Heart right ventricle (tissue), 16 donors: ENCODE measurements at places on chromosomes 5 and 9. TPM values are rescaled to one million over a fixed set of nuclear protein-coding genes. Genes with fewer than 3 reads are reported as not detected.

The PDCD1LG2 gene
- total RNA-seq, result 1.3 TPM

GRCh38 chr9:104999136-104999535 lies 71.2 kb upstream of the ABCA1 start:
- no peaks in the 10 kb centered on the region for H3K36me3 ChIP-seq
- no peak for DNase-seq
- no peaks in the 10 kb centered on the region for H3K4me1 ChIP-seq
- H3K27ac ChIP-seq, result no peak overlapping the region

DNA sequence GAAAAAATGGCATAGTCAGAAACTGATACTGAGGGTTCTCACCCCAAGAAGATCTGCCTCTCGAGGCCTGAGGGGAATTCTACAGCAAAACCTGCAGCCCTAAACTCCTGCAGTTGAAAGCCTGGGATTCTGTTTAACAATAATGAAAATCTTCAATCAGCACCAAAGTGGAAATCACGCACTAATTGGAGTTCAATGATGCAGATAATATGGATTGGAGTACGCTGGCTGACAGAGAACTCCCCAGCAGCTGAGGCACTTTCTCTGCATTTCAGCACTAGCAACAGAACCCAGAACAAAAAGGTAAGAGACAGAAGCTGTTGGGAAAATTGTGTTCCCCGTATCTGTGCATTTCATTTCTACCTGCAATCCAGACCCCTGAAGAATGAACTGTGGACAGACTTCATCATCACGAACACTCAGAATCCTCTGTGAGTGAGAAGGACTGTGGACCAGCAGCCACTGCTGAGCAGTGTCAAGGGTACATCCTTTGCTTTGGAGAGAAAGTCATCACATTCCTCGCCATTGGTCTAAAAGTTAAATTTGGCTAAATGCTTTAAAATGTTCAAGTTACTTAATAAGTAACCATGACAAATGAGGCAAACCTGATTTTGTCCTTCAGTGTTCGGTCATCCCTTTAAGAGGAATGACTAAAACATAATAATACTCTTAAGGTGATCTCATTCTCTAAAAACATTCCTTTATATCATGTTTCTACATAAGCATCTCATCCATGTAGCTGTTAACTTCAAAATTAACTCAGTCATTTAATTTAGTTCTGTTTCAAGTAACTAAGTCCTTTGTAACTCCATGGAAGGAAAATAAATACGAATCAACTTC lies 126.1 kb downstream of the GAS1 start:
- DNase-seq, result no peak
- no peaks in the 10 kb centered on the region for H3K36me3 ChIP-seq
- no peaks in the 10 kb centered on the region for H3K4me1 ChIP-seq
- peaks cover 6% of the 10 kb centered on the region for H3K27me3 ChIP-seq
- H3K4me3 ChIP-seq, result no peak overlapping the region
- H3K27ac ChIP-seq, result no peak overlapping the region

The FAF2 gene
- total RNA-seq, result 14.3 TPM

DNA sequence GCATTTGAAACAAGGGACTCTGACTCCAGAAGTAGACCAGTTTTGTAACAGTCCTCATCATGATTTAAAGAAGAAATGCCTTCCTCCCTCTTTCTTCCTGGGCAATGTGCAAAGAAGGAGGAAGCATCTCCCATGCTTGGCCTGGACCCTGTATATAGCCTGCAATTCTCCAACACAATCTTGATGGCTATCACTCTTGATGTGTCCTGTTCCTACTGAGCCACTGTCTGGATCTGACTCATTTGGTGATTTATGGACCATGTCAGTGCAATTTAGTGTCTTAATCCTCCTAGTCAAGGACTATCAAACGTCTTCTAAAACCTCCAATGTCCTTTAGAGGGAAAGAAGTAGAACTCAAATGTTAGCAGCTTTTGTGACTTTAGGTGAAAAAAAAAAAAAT lies 697.3 kb downstream of the TLR4 start:
- H3K36me3 ChIP-seq, result no peaks in the 10 kb centered on the region
- H3K4me3 ChIP-seq, result no peak overlapping the region
- H3K27ac ChIP-seq, result no peak overlapping the region
- no peaks in the 10 kb centered on the region for H3K4me1 ChIP-seq
- no peak for DNase-seq

The PRLR gene
- total RNA-seq, result 0.99 TPM

- H3K36me3 ChIP-seq, result no peaks in the 10 kb centered on the region
- no peak for DNase-seq
- no peak overlapping the region for H3K4me3 ChIP-seq
- no peaks in the 10 kb centered on the region for H3K4me1 ChIP-seq
- no peaks in the 10 kb centered on the region for H3K27me3 ChIP-seq
Observed at GRCh38 chr5:3329427-3329826, 266.2 kb upstream of the IRX1 start.

DNA sequence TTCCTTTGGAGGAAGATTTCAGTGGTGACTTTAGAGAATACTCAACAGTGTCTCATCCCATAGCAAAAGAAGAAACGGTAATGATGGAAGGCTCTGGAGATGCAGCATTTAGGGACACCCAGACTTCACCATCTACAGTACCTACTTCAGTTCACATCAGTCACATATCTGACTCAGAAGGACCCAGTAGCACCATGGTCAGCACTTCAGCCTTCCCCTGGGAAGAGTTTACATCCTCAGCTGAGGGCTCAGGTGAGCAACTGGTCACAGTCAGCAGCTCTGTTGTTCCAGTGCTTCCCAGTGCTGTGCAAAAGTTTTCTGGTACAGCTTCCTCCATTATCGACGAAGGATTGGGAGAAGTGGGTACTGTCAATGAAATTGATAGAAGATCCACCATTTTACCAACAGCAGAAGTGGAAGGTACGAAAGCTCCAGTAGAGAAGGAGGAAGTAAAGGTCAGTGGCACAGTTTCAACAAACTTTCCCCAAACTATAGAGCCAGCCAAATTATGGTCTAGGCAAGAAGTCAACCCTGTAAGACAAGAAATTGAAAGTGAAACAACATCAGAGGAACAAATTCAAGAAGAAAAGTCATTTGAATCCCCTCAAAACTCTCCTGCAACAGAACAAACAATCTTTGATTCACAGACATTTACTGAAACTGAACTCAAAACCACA lies 67.4 kb downstream of the VCAN start:
- H3K27me3 ChIP-seq, result no peaks in the 10 kb centered on the region
- no peak for DNase-seq
- H3K27ac ChIP-seq, result peak overlapping the region; percentile 49
- H3K36me3 ChIP-seq, result no peaks in the 10 kb centered on the region
- no peak overlapping the region for H3K4me3 ChIP-seq
- H3K4me1 ChIP-seq, result no peaks in the 10 kb centered on the region

DNA sequence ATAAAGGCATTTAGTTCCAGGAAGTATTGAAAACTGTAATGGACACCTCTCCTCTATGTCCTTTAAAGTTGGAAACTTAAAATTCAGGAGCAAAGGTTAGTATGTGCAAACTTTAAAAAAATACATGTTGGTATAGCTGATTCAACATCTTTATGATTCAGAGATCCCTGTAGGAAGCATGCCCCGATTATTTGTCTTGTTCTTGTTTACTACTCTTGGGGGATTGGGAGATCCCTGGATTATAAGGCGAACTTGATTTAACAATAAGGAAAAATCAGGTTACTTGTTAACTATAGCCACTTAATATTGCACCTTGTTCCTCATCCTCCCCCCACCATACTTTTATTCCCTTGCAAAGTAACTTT lies 1.7 kb downstream of the F2RL1 start:
- peaks cover 20% of the 10 kb centered on the region for H3K4me1 ChIP-seq
- H3K36me3 ChIP-seq, result no peaks in the 10 kb centered on the region
- H3K27ac ChIP-seq, result no peak overlapping the region
- DNase-seq, result no peak
